ENCODE measurements at places on chromosomes 5 and 9.

DNA sequence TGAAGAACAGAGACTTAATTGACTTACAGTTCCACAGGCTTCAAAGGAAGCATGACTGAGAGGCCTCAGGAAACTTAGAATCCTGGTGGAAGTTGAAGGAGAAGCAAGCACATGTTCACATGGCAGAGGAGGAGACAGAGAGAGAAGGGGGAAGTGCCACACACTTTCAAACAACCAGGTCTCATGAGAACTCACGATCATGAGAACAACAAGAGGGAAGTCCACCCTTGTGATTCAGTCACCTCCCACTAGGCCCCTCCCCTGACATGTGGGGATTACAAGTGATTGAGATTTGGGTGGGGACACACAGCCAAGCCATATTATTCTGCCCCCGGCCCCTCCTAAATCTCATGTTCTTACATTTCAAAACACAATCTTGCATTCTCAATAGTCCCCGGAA is 19.5 kb downstream of the NR3C1 start:
- DNase-seq = no peak

GRCh38 chr5:9605041-9605838 is 24.9 kb downstream of the TAS2R1 start:
- no peak for DNase-seq

GRCh38 chr5:40841068-40841805 is at the start of gene CARD6:
Gene CARD6, plus strand, starts transcription at chr5:40841367. Its CDS starts 16 bp downstream, at chr5:40841383.
- DNase-seq = no peak

DNA sequence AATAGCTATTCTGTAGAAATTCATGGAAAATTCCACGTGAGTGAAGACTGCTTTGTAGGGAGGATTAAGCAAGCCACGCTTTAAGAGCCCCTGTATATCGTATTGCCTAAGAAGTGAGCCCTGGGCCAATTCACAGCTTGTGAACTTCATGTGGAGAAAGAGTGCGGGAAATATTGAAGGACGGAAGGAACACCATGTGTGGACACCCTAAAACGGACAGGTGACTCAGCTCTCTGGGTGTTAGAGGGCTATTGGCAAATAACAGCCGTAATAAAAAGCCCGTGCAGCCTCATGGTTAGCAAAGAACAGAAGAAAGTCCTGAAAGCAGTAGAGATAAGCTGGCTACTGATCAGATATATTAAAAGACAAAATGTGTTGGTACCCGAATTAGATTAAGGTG is 26.4 kb downstream of the ZNF366 start:
- DNase-seq = no peak

DNA sequence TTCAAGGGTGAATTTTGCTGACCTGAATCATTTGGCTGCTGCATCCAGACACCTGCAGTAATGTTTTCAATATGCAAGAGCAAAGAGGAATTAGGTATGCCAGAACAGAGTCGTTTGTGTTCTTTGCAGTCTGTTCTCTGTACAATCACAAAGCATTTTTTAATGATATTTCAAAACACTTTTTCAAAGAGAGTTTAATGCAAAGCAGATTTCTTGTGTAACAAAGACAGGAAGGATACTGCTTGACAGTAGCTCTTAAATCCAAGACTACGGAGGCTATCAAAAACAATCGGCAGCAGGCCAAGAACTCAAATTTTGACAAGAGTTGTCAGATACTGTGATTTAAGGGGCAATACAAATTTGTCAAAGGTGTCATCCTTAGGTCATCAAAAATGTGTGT is 341.9 kb downstream of the GADD45G start:
- DNase-seq = no peak

DNA sequence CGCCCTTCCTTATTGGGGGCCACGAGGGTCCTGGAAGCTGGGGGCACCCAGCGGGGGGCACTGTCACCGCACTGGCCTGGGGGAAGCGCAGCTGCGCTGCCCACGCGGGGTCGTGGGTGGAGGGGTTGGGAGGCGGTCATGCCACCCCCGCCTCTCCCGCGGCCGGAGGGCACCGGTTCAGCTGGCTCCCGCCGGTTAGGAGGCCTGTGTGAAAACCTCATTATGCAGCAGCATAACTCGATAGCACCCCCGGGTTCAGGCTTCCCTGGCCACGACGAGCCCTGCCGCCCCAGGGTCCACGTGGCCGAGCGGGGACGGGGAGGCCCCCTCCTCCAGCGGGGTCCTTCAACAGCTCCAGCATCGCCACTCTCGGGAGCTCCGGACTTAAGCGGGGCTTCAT is 91.2 kb upstream of the ERCC6L2 start:
- DNase-seq = no peak

GRCh38 chr5:138753794-138754698 is 821 bp downstream of the CTNNA1 start:
- no peak for DNase-seq

DNA sequence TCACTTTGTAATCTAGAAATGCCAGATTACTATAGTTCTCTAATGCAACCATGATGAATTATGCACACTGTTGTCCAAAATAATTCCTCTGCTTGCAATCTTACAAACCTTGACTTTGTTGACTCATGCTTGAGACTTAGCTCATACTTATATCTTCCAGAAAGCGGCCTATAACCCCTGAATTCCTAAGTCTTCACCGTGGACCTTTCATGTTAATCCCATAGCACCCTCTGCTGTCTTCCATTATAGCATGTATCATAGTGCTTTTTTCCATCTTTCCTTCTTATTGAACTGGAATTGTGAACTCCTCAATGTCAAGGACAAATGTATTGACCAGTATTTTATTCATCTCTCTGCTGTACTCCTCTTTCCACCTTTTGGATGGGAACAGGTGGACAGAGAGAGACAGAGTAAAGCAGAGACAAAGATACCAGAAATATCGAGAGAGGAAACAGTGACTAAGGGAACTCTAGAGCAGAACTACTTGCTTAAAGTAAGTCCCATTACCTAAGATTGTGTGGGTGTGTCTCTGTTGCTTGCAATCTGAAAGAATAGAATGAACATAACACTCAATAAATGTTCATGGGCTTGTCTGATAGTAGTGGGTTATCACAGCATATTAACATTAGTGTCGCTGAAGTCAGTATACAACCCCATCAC is 110.0 kb downstream of the LURAP1L start:
- no peak for DNase-seq

DNA sequence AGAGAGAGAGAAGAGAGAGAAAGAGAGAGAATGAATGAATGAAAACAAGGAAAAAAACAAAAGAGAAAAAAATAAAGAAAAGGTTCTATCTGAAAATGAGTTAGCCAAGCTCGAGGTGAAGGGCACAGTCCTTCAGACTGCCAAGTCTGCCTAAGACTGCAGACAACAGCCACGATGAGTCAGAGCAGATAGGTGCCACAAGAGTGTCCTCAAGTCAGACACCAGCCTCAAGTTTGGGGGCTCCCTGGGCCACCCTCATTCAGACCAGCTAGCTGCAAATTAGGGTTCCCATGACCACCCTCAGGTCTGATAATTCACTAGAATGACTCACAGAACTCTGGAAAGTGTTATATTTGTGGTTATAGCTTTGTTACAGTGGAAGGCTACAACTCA is 13.9 kb upstream of the HABP4 start:
- DNase-seq = no peak

DNA sequence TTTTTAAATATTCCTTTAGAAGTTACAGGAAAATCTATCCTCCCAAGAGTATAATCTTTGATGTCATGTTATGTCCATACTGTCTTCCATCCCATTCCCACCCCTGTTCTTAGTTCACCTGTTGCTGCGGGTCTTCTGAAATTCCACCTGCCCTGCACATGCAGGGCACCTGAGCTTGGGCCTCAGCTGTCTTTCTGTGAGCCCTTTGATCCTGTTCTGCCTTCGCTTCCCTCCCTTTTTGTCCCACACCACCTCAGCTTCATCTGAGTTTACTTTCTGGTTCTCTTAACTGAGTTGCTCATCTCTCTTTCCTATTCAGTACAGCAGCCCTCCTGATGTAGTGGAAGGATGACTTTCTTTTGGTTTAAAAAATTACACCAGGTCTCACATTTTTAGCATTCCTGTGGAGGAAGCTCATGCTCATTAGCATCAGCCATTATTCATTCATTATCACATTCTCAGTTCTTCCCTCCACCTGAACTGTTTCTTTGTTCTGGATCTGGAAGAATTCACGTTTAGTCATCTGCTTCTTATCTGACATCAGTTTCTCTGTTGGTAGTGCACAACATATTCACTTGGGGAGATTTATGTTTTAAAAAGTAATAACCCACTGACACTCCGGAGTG is 211.0 kb downstream of the ADCY2 start:
- no peak for DNase-seq

GRCh38 chr9:28073270-28073669 is 500.0 kb upstream of the C9orf72 start:
- DNase-seq = no peak

DNA sequence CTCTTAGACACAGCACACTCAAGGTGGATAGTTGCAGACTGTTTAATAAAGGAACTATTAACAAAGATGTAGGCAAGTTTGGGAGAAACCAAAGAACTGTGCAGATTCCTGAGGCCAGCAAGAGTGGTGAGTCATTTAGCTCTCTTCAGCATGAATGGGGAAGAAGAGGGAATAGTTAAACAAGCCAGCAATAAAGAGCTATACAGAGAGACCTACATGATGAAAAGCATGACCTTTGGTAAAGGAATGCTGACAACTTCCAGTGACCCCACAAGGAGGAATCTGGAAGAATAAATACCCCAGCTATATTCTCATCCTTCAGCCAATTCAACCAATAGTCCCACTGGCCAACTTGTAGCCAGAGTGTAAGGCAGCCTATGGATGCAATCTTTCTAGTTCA is 706.0 kb upstream of the GRAMD2B start:
- no peak for DNase-seq

DNA sequence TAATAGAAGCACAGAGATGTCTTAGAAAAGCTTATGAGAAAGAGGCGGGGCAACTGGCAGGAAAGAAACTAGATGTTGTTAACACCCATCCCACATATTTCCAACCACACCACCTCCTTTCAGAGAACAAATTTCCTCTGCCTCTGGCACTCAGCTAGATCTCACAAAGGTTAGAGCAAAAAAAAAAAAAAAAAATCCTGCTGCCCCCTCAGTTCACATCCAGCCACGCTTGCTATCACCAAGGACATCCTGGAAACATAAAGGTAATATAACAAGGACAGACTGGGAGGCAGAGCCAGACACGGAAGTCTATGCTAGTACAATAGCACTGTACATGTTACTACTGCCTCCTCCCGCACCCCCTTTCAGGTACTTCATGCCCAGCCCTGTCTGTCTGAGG is 238.0 kb upstream of the PTGER4 start:
- peak; percentile 32 for DNase-seq

DNA sequence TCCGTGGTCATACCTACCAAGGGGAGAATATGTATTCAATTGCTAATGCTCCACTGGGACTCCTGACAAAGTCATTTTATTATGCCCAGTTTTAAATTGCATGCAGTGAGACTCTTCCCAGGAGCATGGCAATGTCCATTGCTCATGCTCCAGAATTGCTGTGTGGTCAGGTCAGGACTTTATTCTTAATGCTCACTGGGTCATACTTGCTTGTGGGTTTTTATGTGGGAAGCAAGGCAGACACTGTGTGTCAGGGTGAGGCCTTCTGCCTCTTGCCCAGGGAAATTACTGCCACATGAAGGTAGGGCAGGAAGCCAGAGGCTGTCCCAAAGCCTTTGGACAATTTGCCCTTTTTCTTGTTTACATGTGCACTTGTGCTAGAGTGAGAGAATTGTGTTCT is 164.6 kb upstream of the MEF2C start:
- no peak for DNase-seq

DNA sequence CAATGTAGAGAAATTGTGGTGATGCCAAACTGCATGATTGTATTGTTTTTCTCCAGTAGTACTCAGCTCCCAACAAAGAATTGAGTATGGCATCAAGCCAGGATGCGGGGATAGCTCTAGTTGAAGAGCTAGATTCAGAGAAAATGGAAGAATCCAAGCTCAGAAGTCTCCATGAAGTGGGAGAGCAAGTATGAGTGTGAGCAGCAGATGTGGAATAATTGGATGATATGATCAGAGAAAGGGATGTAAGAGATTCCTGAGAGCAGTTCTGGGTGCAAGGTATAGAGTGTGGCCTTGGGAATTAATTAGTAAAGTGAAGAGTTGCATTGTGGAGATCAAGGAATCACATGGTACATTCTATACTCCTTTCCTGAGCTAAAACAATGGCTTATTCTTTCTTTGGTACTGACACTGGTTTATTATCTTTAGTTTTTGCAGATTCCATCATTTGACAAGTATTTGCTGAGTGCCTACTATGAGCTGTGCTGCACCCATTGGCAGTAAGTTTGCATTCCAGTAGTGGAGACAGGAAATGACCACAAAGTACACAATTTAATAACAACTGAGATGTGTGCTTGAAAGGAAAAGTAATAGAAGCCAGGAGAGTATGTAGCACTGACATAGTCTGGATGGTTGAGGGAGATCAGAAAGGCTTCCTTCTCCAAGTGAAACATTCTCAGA is 177.1 kb downstream of the CPLANE1 start:
- DNase-seq = no peak

- DNase-seq = no peak
Observed at GRCh38 chr5:86442036-86442745, 175.6 kb upstream of the COX7C start.

DNA sequence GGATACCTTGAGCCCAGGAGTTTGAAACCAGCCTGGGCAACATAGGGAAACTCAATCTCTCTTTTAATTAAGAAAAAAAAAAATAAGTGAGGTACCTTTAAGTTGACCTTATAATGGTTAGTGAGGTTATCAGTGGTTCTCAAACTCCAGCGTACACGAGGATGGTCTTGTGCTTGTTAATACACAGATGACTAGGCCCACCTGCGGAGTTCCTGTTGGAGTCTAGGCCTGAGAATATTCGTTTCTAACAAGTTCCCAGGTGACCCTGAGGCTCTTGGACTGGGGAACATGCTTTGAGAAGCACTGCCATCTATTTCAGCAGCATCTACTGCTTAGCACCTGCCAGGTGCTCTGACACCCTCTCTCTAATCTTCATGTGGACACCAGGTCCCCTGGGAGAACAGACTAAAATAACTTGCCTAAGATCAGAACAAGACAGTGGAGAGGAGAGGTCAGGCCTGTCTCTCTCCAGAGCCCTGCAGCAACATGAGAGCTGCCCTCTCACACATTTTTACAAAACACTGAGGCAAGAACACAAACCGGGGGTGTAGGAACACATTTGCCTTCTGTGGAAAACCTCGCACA is 24.6 kb downstream of the TLE1 start:
- DNase-seq = no peak

DNA sequence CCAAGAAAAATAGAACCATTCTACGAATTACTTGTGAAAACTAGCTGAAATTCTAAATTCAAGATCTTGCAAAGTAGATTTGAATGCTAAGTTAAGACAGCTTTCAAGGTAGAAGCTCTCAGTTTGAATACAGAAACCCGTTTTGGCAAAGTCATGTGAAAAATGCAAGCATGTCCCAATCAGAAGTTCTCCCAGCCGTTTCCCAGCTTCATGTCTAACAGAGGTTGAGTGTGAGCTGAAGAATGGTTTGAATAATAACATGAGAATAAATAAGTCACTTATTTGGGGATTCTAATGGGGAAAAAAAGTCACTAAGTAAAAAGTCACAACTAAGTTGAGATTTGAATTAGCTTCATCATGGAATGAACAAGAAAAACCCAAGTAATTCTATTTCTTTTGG is 152.5 kb upstream of the MAP3K1 start:
- no peak for DNase-seq

- DNase-seq = no peak
Observed at GRCh38 chr5:58378613-58379390, 81.1 kb downstream of the PLK2 start.

- no peak for DNase-seq
Observed at GRCh38 chr5:1317921-1318565, 23.2 kb upstream of the TERT start.

All from effector CD4-positive, alpha-beta T cell (primary cell).